ENCODE measurements at places on chromosomes 3 and 15.

- peak; percentile 41 for DNase-seq
Observed at GRCh38 chr15:55799291-55800212, 56.6 kb upstream of the PRTG start.

GRCh38 chr3:16112910-16113504 is 61.5 kb upstream of the GALNT15 start:
- no peak for DNase-seq

- no peak for DNase-seq
Observed at GRCh38 chr3:121165397-121165837, 257.4 kb downstream of the STXBP5L start.

DNA sequence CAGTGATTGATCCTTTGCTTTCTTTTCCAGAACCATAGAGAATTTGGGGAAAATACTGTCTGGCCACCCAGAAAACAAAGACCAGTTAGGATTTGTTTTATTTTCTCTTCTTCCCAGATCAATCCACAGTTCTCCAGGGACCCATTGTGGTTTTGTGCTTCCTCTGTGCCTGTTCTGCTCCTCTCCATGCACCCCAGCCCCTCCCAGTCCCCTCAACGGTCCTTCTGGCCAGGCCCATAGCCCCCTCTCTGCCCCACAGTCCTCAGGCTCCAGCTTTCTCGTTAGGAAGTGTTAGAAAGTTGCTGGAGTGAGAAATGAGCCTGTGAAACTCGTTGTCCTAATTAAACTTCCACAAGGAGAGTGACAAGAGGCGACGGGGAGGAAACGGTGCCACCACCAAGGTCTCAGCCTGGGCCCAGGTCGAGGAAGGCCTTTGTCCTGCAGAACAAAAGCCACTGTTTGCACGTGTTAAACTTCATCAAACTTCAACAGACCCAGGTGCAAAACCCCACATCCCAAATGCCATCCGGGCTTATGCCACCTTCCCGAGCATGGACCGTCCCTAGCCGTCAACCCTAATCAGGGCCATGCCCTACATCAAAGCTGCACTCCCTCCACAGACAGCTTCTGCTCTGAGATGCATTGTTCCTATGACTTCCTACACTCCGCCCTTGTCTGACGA is 18.7 kb upstream of the ALDH1A3 start:
- DNase-seq = no peak

DNA sequence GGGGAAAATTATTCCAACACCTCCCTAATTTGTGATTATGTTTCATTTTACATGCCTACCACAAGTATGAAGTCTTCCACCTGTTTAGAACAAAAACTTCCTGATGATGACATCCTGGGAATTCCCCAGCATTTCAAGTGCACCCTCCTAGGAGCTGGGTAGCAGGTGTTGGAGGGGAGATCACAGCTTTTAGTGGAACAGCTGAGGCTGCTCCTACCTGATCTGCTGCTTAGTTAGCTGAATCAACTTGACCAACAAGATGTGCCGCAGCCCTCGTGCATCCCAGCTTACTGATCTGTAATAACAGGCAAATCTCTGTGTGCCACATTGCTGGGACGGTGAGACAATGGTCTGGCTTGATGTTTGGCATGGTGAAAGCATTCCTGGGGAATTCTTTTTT is 29.7 kb downstream of the TRAK1 start:
- DNase-seq = no peak

DNA sequence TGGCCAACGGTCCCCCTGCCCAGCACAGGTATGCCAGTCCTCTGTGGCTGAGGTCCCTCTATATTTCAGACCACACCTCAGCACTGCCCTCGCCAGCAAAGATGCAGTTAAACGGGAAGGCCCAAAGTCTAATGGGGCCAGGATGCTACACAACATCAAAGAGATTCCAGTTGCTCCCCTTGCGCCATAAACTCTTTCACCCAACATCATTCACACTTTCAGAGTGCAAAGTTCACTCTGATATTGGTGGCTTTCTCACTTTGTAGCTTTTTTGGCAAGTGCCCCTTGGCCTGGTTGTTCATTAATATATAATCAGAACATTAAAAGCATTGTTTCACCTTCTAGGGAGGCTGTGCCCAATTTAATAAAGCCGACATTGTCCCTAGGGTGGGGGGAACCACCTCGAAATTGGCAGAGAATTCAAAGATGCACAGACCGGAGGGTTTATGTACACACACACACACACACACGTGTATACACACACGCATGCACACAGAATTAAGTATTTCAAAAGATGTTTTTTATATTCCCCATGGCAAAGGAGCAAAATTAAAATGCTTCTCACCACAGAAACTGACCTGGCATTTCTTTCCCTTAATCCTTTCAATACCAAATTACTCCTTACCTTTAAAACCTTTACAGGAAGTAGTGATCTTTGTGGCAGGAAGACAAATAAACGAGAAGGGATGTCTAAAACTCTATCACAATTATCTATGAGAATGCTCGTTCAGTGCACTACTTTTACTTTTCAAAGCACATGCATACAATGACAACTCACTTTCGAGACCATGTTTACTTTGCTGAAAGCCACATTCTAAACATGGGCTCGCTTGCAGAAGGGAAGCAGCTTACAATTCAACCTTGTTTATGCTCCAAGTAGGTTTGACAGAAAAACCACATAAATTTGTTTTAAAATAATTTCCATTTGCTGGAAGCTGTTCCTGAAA is 19.5 kb downstream of the LRIG1 start:
- no peak for DNase-seq

DNA sequence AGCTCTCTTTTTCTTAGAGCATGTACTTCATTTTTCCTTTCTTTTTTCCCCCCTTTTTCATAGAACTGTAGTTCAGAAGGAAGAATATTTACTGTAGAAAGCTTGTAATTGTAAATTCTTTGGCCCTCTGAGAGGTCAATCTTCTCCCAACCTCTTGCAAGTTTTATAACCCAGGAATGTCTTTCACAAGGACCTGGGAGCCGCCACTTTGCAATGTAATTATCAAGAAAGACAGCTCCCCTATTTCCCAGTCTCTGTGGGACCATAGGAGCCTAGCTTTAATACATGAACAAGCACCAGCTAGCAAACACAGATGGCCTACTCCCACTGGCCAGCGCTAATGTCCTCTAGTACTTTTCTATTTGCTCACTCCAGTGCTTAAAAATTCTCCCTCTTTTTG is 51.4 kb downstream of the NFKBIZ start:
- DNase-seq = no peak

GRCh38 chr15:91348752-91349500 is 248.9 kb downstream of the SV2B start:
- DNase-seq = no peak

DNA sequence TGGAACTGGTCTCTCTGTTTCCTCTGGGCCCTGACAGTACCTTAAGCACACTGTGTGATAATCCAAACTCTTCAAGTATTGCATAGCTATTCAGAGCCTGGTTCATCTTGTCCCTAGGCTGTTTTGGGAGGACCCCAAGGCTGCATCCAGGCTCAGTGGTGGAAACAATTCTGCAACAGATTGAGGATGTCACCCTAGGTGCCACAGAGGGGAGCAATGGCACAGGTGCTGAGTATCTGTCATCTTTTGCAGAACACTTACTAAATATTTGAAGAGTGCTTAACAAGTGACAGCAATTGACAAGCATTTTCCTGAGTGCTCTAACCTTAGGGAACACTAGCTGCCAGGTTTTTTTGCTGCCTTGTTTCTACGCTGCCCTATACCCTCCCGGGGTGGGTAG is 27.8 kb downstream of the STARD5 start:
- DNase-seq = no peak

DNA sequence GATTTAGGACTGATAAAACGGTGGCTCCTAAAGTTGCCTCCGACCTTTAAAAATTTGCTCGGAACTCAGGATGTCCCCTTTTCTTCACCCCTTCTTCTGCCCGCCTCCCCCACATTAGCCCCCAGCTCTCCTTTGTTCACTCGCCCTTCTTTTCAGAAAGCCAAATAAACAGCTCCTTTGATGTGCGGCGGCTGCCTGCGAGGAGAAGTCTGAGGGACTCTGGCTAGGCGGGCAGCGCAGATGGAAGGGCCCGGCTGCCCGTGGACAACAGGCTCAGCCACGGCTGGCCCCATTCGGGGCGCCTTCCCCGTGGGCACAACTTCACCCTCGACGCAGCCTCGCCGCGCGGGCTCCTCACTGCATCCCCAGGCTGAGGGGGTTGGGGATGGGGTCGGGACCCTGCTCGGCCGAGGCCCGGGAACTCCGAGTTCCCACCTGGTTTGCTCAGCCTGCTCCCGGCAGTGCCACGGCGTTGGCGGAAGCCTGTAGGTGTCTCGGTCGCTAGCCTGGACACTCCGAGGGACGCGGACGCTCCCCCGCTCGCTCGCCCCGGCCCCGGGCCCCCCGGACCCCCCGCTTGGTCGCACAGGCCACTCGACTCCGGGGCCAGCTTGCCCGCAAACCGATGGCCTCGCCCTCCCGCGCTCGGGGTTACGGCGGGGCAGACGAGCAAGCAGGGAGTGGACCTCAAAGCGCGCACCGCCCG is 897 bp upstream of the TLE3 start:
- DNase-seq = no peak

GRCh38 chr15:74340150-74340549 is 27.3 kb downstream of the CYP11A1 start:
- no peak for DNase-seq

DNA sequence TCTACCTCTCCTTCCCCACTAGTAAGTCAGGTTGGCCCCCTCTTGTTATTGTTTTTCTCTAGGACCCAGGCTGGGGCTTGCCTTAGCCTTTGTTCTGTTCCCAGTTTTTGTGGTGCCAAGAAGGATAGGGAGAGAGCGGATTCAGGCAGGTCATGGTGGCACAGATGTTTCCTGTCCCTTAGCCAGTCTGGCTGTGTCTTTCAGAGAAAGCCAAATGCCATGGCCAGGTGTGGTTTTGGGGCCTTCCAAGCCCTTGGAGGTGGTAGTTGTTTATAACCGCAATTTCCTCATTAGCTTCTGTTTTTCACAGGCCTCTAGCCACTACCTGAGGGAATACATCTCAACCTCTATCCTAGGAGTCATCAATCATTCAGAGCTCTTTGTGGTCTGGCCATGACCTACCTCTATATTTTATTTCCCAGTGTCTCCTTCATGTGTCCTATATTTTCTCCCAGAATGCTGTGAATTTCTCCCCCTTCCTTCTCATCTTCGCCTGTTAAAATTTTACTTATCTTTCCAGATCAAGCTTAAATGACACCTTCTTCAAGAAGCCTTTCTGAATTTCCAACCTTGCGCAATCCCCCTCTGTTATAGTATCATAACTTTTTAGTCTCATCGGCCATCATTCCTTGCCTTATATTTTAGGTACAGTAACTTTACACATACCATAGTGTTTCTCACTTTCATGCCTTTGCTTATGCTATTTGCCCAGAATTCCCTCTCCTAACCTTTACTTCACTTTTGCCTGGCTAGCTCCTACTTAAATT is 38.2 kb downstream of the TIMP4 start:
- no peak for DNase-seq

- no peak for DNase-seq
Observed at GRCh38 chr3:141388823-141389621, 20.7 kb downstream of the ZBTB38 start.

DNA sequence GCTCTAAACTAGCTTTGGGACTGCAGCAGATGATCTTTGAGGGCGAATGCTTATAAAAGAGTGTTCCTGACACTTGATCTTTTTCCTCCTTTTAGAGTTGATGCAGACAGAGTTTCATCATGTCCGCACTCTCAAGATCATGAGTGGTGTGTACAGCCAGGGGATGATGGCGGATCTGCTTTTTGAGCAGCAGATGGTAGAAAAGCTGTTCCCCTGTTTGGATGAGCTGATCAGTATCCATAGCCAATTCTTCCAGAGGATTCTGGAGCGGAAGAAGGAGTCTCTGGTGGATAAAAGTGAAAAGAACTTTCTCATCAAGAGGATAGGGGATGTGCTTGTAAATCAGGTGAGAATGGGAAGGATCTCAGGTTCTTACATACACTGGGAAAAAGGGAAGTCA is 75.7 kb downstream of the KLHL25 start:
- no peak for DNase-seq

GRCh38 chr3:32095431-32095830 is 11.0 kb upstream of the GPD1L start:
- no peak for DNase-seq

GRCh38 chr3:191376516-191377141 is 46.3 kb upstream of the UTS2B start:
- DNase-seq = peak; percentile 76

DNA sequence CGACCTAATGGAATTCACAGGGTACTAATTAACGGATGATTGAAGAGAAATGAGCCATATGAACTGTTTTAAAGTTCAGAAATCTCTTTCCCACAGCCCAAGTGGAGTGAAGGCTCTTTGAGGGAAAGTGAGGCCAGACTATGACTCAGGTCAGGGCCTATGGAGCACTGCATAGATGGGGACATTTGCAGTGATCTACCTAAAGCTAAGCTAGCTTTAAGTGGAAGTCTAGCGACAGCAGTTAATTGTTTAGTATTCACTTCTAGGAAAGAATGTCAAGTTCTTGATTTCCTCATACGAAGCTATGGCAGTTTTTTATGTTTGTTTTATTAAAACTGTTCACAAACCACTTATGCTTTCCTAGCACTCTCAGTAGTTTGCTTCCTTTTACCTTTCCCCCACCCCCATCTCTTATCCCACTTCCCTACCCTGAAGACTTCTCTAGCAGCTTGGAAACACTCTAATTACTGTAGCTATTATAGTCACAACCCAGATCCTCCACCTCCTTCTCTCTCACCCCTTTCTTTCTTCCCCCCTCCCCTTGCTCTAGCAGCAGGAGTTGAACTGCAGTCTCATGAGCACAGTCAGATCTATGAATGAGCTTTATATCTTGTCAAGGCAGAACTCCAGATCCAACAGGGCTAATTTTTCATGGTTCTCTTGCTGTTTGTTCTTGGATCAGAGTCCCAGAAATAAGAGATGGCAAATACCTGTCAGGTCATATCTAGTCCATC is 6.2 kb downstream of the ZNF609 start:
- no peak for DNase-seq

DNA sequence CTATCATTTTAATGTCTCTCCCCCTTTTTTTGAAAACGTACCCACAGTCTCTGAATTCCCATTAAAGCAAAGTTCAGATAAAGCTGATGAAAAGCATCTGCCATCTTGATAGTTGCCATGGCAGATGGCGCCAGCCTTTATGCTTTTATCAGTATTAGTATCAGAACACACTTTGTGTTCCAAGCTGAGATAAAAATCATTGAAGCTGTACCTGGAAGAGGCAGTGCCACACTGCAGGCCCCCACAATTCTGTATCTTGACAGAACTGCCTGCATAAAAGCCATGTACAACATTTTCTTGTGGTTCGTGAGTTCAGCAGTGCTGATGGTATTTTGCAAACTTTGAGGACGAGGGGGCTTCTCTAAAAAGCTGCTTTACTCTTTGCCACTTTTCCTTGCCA is 311.7 kb downstream of the SATB1 start:
- no peak for DNase-seq

- DNase-seq = peak; percentile 35
Observed at GRCh38 chr3:142315083-142315482, 89.7 kb upstream of the GK5 start.

GRCh38 chr3:27971600-27971999 is 249.5 kb upstream of the EOMES start:
- DNase-seq = no peak
